ENCODE measurements at places on chromosomes 2 and 18.

GRCh38 chr2:47373747-47374146, 29.2 kb upstream of the MSH2 start:
- DNase-seq: no peak

DNA sequence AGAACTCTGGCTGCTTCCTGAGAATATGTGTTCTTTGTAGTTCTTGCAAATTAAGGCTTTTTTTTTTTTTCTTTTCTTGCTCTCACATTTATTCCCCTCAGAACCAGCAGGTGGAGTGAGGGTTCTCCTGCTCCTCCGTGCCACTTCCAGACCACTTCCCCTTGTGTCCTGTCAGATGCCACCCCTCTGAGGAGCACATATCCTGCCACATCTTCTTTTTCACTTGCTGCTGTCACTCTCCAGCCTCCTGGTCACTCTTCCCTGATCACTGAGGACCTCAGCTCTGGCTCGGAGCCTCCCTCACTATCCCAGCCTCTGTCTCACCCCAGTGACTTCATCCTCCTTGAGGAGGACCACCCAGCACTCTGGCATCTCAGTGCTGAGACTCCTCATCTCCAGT, 100.5 kb downstream of the TACR1 start:
- no peak for DNase-seq

GRCh38 chr18:45588376-45589355, 26.6 kb upstream of the SLC14A2 start:
- DNase-seq: no peak

DNA sequence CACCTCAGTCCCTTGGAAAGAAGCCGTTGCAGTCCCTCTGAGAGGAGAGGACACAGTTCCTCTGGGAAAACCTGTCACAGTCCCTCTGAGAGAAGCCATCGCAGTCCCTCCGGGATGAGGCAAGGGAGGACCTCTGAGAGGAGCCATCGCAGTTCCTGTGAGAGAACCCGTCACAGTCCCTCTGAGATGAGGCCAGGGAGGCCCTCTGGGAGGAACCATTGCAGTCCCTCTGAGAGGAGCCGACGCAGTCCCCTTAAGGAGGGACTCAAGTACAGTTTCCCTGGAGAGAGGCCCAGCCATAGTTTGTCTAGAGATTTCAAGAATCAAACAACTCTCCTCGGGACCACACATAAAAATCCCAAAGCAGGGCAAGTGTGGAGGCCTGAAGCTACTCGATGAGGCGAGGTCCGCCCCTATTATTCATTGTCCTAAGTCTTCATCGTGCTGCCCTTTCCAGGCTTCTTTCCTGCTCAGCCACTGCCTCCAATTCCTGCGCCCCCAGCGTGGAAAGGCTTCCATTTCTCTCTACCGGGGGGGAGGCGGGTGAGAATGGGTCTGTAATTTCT, 630 bp upstream of the ZNF512 start:
- no peak for DNase-seq

- DNase-seq: no peak
These were observed 19.0 kb downstream of the AFTPH start for GRCh38 chr2:64543008-64543697.

GRCh38 chr2:128178650-128179460, 87.9 kb downstream of the UGGT1 start:
- peak; percentile 62 for DNase-seq

- DNase-seq: no peak
These were observed 20.9 kb upstream of the CD302 start for GRCh38 chr2:159818940-159819339.

- DNase-seq: no peak
These were observed 1007.0 kb upstream of the CELF4 start for GRCh38 chr18:38572554-38573111.

DNA sequence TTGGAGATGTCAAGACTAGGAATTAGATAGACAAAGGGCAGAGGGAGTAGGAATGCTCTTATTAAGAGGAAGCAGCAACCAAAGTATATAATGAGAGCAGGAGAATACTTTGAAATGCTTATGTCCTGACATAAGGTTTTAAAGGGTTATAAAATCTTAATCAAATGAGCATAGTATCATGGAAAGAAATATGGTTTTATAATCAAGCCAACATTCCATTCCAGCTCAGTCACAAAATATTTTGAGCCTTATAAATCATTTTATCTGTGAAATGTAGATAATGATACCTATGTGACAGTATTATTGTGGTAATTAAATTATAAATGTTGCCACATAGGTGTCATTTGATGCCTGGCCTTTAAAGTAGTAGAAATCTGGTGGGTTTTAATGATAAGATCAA, 17.6 kb downstream of the VSNL1 start:
- DNase-seq: no peak

GRCh38 chr2:43133336-43133707, 93.1 kb downstream of the ZFP36L2 start:
- DNase-seq: no peak

- DNase-seq: no peak
These were observed 264.9 kb upstream of the CCDC68 start for GRCh38 chr18:55224086-55224625.

GRCh38 chr18:6374935-6375529, 39.7 kb downstream of the L3MBTL4 start:
- no peak for DNase-seq

GRCh38 chr2:187208199-187208785, 239.8 kb downstream of the CALCRL start:
- no peak for DNase-seq

- no peak for DNase-seq
These were observed 265.3 kb downstream of the MYCN start for GRCh38 chr2:16205631-16206030.

GRCh38 chr18:41624460-41624859, 330.6 kb upstream of the PIK3C3 start:
- DNase-seq: no peak

- no peak for DNase-seq
These were observed 21.1 kb upstream of the CHMP3 start for GRCh38 chr2:86584151-86584913.

GRCh38 chr2:104793966-104794365, 59.9 kb upstream of the POU3F3 start:
- DNase-seq: no peak

DNA sequence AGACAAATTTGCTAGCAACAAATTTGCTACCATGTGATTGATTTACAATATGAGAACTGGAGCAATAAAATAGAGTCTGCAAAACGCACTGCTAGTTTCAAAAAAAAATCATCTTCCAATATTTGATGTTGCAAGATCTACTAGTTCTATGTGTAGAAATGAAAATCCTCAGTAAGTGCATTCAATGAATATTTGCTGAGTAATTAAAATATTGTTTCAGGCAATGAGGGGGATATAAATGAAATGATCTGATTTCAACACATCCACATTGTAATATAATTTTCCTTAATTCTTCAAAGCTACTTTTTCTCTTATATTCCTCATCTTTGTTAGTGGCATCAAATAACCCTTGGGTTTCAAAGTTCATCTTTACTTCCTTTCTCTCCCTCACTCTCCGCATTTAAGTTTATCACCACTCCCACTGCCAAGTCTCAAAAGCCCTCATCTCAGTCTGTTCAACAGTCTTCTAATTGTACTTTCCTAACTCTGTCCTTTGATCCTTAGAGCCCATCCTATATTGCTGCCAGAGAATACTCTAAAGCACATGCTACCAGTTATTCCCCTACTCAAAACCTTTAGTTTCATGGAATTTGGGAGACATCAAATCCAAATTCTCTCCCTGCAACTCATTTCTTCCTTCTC, 6.2 kb downstream of the OSGEPL1 start:
- DNase-seq: no peak

DNA sequence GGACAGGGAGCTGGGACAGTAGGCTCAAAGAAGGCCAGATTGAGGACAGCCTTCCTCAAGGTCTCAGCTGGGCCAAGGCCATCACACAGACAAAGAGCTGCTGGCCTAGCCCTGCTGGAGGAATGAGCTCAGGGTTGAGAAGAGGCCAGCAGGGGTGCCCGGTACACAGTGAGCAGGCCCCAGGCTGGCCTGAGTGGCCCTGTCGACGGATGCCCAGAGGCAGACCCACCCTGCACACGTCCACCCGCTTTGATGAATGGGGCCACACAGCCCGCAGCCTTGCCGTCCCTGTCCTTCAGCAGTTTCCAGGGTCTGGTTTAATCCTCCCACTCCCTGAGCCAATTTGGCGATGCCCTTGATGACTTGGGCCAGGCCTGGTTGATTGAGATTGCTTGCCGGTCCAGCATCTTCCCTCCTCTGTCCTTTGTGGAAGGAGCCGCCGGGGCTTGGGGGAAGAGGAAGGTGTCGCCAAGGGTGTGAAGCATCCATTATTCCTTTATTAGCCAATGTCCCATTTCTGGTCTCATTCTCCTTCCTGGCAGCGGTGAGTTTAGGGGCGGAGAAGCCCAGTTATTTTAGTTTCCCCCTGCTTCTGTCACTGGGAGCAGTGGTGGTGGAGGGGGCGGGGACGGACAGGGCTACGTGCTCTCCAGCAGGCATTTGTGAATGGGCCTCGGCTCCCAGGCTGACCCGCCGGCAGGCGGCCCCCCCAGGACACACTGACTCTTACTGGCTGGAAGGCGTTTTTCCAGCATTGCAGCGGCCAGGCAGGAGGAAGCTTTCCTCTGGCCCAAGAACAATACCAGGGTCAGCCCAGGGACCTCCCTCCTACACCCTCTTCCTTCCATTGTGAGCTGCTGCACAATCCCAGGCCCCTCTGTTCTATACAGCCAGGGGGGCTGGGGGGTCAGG, 141.8 kb downstream of the CTIF start:
- no peak for DNase-seq

GRCh38 chr2:233422649-233423551, 68.6 kb downstream of the DGKD start:
- no peak for DNase-seq
